ENCODE measurements at places on chromosomes 1 and 21.
A peak's percentile ranks its signal among the peaks of the same experiment; 100 is the strongest.

DNA sequence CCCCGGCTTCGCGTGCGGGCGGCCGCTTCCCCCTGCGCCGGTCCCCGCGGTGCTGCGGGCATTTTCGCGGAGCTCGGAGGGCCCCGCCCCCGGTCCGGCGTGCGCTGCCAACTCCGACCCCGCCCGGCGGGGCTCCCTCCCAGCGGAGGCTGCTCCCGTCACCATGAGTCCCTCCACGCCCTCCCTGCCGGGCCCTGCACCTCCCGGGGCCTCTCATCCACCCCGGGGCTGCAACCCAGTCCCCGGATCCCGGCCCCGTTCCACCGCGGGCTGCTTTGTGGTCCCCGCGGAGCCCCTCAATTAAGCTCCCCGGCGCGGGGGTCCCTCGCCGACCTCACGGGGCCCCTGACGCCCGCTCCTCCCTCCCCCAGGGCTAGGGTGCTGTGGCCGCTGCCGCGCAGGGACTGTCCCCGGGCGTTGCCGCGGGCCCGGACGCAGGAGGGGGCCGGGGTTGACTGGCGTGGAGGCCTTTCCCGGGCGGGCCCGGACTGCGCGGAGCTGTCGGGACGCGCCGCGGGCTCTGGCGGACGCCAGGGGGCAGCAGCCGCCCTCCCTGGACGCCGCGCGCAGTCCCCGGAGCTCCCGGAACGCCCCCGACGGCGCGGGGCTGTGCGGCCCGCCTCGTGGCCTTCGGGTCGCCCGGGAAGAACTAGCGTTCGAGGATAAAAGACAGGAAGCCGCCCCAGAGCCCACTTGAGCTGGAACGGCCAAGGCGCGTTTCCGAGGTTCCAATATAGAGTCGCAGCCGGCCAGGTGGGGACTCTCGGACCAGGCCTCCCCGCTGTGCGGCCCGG is 159.2 kb downstream of the RUNX1 start:
- peak; percentile 73 for DNase-seq
- H3K4me1 ChIP-seq: peaks cover 35% of the 10 kb centered on the region
- H3K27me3 ChIP-seq: no peaks in the 10 kb centered on the region
- peak overlapping the region; percentile 98 for H3K27ac ChIP-seq

GRCh38 chr1:184905601-184906322 is 68.5 kb downstream of the NIBAN1 start:
- peaks cover 14% of the 10 kb centered on the region for H3K4me1 ChIP-seq
- H3K4me3 ChIP-seq: no peak overlapping the region
- no peaks in the 10 kb centered on the region for H3K36me3 ChIP-seq
- H3K27ac ChIP-seq: no peak overlapping the region

DNA sequence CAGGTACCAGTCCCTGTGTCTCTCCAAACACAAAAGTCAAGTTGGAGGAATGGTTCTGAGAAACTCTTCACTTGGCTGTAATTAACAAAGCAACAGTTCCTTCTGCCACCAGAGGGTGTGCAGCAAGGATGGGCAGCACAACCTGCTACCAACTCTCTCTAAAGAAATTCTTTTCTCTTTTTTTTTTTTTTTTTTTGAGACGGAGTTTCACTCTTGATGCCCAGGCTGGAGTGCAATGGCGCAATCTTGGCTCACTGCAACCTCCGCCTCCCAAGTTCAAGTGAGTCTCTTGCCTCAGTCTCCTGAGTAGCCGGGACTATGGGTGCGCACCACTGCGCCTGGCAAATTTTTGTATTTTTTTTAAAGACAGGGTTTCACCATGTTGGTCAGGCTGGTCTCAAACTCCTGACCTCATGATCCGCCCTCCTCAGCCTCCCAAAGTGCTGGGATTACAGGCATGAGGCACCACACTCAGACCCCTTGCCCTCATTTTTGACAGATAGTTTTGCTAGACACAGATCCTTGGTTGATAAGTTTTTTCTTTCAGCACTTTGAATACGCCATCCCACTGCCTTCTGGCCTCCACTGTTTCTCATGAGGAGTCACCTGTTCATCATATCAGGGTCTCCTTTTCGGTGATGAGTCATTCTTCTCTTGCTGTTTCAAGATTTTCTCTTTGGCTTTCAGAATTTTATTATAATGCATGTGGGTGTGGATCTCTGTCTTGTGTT is 12.1 kb upstream of the DEGS1 start:
- H3K27ac ChIP-seq: peak overlapping the region; percentile 86
- no peaks in the 10 kb centered on the region for H3K36me3 ChIP-seq
- no peak overlapping the region for H3K4me3 ChIP-seq
- H3K4me1 ChIP-seq: peaks cover 35% of the 10 kb centered on the region
- DNase-seq: peak; percentile 68

GRCh38 chr1:154777154-154777553 is 92.9 kb downstream of the KCNN3 start:
- no peaks in the 10 kb centered on the region for H3K36me3 ChIP-seq
- H3K27ac ChIP-seq: no peak overlapping the region
- no peaks in the 10 kb centered on the region for H3K27me3 ChIP-seq
- H3K4me1 ChIP-seq: no peaks in the 10 kb centered on the region

DNA sequence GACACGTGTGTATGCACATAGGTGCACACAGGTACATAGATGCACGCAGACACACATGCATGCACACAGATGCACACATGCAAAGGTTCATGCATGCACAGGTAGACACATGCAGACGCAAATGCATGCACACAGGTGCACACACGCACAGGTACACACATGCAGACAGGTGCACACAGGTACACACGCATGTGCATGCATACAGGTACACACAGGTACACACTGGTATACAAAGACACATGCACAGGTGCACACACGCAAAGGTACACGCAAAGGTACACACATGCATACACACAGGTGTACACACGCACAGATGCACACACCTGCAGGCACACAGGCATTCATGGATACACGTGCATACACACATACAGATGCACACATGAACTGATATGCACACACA is 8.8 kb downstream of the NOC2L start:
- no peak overlapping the region for H3K4me3 ChIP-seq
- H3K27me3 ChIP-seq: no peaks in the 10 kb centered on the region
- peaks cover 96% of the 10 kb centered on the region for H3K36me3 ChIP-seq
- no peak for DNase-seq
- H3K27ac ChIP-seq: no peak overlapping the region

- H3K27me3 ChIP-seq: no peaks in the 10 kb centered on the region
- no peak for DNase-seq
- no peaks in the 10 kb centered on the region for H3K4me1 ChIP-seq
- H3K36me3 ChIP-seq: no peaks in the 10 kb centered on the region
- no peak overlapping the region for H3K27ac ChIP-seq
These were observed 97.6 kb upstream of the MAGI3 start for GRCh38 chr1:113292603-113293255.

- H3K4me1 ChIP-seq: no peaks in the 10 kb centered on the region
- H3K27me3 ChIP-seq: no peaks in the 10 kb centered on the region
- no peak overlapping the region for H3K27ac ChIP-seq
- H3K36me3 ChIP-seq: no peaks in the 10 kb centered on the region
- no peak overlapping the region for H3K4me3 ChIP-seq
- no peak for DNase-seq
These were observed 229.4 kb downstream of the OMA1 start for GRCh38 chr1:58317086-58317485.

- no peaks in the 10 kb centered on the region for H3K36me3 ChIP-seq
- H3K27ac ChIP-seq: no peak overlapping the region
- H3K4me1 ChIP-seq: no peaks in the 10 kb centered on the region
- no peak overlapping the region for H3K4me3 ChIP-seq
- DNase-seq: no peak
- no peaks in the 10 kb centered on the region for H3K27me3 ChIP-seq
These were observed 24.2 kb downstream of the MPZ start for GRCh38 chr1:161285521-161285920.

DNA sequence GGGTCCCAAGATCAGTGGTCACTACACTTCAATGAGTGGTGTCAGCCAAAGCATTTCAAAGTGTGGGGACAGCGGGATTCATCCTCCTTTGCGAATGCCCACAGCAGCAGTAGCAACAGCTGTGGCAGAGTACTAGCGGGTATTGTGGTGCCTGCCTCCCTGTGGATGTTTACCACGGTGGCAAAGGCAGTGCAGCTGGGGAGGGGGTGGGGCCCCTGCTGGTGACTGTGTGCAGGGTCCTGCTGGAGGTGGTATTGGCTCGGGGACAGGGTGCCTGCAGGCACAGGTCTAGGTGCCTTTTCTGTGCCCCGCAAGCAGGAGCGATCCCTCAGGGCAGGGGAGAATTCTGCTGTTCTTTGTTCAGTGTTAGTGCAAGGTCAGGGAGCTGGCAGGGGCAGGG is 415.7 kb downstream of the USP25 start:
- no peaks in the 10 kb centered on the region for H3K27me3 ChIP-seq
- H3K4me1 ChIP-seq: no peaks in the 10 kb centered on the region
- DNase-seq: no peak
- H3K27ac ChIP-seq: no peak overlapping the region

Measured in CD14-positive monocyte (primary cell).